Activated naive CD8-positive, alpha-beta T cell treated with anti-CD3 and anti-CD28 coated beads for 36 hours (primary cell): ENCODE measurements at places on chromosomes 13 and 19. TPM values are rescaled to one million over a fixed set of nuclear protein-coding genes. Genes with fewer than 3 reads are reported as not detected.

- no peak for DNase-seq
- H3K4me1 ChIP-seq: no peaks in the 10 kb centered on the region
- H3K27ac ChIP-seq: no peak overlapping the region
- H3K27me3 ChIP-seq: no peaks in the 10 kb centered on the region
- H3K36me3 ChIP-seq: no peaks in the 10 kb centered on the region
Observed at GRCh38 chr13:80704369-80704768, 363.4 kb upstream of the SPRY2 start.

DNA sequence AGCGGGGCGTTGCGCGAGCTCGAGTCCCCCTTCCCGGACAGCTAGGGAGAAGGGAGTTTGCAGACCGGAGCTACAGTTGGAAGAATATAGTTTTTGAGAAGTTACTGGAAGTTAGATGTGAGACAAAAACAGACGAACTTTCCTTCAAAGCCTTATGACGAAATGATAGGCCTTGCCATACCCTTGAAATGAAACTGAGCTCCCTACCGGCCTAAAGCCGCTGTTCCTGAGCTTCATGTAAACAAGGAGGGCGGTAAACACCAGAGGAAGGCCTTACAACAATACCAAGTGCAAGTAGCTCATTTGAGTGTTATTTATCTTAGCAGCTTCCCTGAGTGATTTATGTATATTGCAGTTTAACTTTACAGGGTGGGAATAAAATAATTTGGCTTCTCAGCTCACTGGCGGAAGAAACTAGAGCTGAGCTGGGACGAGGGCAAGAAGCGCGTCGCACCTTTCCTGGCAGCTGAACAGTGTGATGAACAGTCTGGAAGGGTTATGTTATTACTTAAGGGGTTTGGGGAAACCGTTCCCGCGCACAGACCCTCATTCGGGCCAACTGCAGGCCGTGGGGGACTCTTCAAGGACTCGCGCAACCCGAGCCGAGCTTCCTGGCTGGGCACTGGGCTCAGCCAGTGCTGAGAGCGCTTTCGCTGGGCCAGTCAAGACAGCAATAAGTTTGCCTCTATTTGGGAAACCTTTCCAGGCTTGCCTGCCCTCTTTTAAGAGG lies 111.2 kb downstream of the KCNRG start:
- H3K4me3 ChIP-seq: peak overlapping the region; percentile 78
- peaks cover 58% of the 10 kb centered on the region for H3K4me1 ChIP-seq
- H3K27me3 ChIP-seq: peaks cover 56% of the 10 kb centered on the region
- H3K36me3 ChIP-seq: peaks cover 13% of the 10 kb centered on the region

- no peak overlapping the region for H3K4me3 ChIP-seq
- no peak overlapping the region for H3K27ac ChIP-seq
- no peaks in the 10 kb centered on the region for H3K36me3 ChIP-seq
Observed at GRCh38 chr13:50292081-50292480, 276.8 kb downstream of the KCNRG start.

- H3K4me1 ChIP-seq: no peaks in the 10 kb centered on the region
- H3K4me3 ChIP-seq: no peak overlapping the region
- H3K36me3 ChIP-seq: no peaks in the 10 kb centered on the region
- peaks cover 19% of the 10 kb centered on the region for H3K27me3 ChIP-seq
- DNase-seq: peak; percentile 2
- H3K27ac ChIP-seq: no peak overlapping the region
Observed at GRCh38 chr19:14954071-14954655, 12.9 kb downstream of the OR7C2 start.

GRCh38 chr19:18419699-18420460 lies 682 bp downstream of the SSBP4 start:
- peaks cover 70% of the 10 kb centered on the region for H3K4me1 ChIP-seq
- peak overlapping the region; percentile 88 for H3K4me3 ChIP-seq

DNA sequence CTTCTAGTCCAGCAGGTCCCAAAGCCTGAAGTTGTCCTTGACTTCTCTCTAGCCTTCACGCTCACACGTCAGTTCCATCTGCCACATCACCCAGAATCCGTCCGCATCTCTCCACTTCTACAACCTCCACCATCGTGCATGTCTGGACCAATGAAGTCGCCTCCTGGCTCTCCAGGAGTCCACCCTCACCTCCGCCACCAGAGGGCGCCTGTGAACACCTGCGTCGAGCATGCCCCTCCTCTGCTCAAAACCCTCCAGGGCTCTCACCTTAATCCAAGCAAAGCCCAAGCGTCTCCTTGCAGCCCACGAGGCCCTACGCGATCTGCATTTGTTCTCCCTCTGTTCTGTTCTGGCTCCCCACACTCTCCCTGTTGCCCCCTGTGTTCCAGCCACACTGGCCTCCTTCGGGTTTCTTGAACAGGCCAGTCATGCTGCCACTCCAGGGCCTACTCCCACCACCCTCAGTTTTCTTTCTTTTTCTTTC lies 3.7 kb downstream of the USHBP1 start:
- peak; percentile 88 for DNase-seq
- no peak overlapping the region for H3K27ac ChIP-seq
- H3K27me3 ChIP-seq: no peaks in the 10 kb centered on the region
- H3K4me1 ChIP-seq: peaks cover 3% of the 10 kb centered on the region
- no peaks in the 10 kb centered on the region for H3K36me3 ChIP-seq
- H3K4me3 ChIP-seq: no peak overlapping the region

GRCh38 chr19:6425732-6426620 lies 1.4 kb upstream of the KHSRP start:
- no peak for DNase-seq
- H3K4me1 ChIP-seq: peaks cover 24% of the 10 kb centered on the region
- peak overlapping the region; percentile 72 for H3K4me3 ChIP-seq
- peaks cover 28% of the 10 kb centered on the region for H3K36me3 ChIP-seq
- H3K27me3 ChIP-seq: no peaks in the 10 kb centered on the region

GRCh38 chr19:49573425-49573824 lies 6.9 kb downstream of the NOSIP start:
- no peaks in the 10 kb centered on the region for H3K27me3 ChIP-seq
- no peak for DNase-seq
- no peak overlapping the region for H3K4me3 ChIP-seq
- H3K4me1 ChIP-seq: peaks cover 28% of the 10 kb centered on the region
- peaks cover 4% of the 10 kb centered on the region for H3K36me3 ChIP-seq
- no peak overlapping the region for H3K27ac ChIP-seq

- H3K36me3 ChIP-seq: no peaks in the 10 kb centered on the region
- peaks cover 51% of the 10 kb centered on the region for H3K27me3 ChIP-seq
- H3K4me3 ChIP-seq: peak overlapping the region; percentile 30
Observed at GRCh38 chr13:52738719-52739467, 727 bp downstream of the CNMD start.

DNA sequence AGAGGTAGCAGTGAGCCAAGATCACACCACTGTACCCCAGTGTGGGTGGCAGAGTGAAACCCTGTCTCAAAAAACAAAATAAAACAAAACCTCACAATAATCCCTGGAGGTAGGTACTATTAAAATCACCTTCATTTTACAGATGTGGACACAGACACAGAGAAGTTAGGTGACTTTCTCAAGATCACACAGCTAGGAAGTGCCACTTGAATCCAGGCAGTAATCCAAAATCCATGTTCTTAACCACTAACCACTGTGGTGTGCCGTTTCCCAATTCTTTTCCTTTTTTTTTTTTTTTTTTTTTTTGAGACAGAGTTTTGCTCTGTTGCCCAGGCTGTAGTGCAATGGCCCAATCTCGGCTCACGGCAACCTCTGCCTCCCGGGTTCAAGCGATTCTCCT lies 9.0 kb downstream of the PPP1R14A start:
- H3K27ac ChIP-seq: no peak overlapping the region
- no peak overlapping the region for H3K4me3 ChIP-seq
- no peaks in the 10 kb centered on the region for H3K36me3 ChIP-seq
- H3K4me1 ChIP-seq: peaks cover 2% of the 10 kb centered on the region
- H3K27me3 ChIP-seq: peaks cover 9% of the 10 kb centered on the region
- no peak for DNase-seq

DNA sequence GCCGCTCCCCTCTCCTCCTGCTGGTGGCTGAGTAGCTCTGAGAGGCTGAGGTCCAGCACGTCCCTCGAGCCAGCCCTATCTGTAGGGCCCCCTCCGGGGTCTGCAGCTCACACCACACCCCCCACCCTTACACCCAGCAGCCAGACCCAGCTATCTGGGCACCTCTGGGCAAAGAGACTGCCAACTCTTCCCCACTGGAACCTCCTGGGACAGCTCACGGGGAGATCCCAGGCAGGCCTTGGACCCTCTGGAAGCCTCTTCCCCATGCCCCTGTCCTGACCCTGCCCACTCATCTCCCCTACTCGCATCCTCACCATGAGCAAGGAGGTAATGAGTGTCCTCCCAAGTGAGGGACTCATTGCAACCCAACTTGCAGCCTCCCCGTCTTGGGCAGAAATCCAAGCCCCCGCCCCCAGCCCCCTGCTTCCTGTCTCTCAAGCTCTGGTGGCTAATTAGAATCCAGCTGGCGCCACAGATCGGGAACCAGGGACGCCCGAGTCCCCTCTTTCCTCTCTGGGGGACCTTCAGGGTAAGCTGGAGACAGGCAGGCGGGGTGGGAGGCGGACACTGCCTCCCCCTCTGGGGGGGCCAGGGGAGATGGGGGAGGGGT lies 22.1 kb downstream of the ADGRL1 start:
- H3K4me1 ChIP-seq: no peaks in the 10 kb centered on the region
- H3K27ac ChIP-seq: no peak overlapping the region
- DNase-seq: no peak
- H3K27me3 ChIP-seq: no peaks in the 10 kb centered on the region

GRCh38 chr19:18789422-18789869 lies 1.7 kb downstream of the COMP start:
- H3K27me3 ChIP-seq: peaks cover 91% of the 10 kb centered on the region
- peaks cover 27% of the 10 kb centered on the region for H3K4me1 ChIP-seq
- DNase-seq: no peak
- H3K36me3 ChIP-seq: no peaks in the 10 kb centered on the region
- H3K4me3 ChIP-seq: peak overlapping the region; percentile 26

- H3K27me3 ChIP-seq: no peaks in the 10 kb centered on the region
- H3K36me3 ChIP-seq: no peaks in the 10 kb centered on the region
- no peaks in the 10 kb centered on the region for H3K4me1 ChIP-seq
Observed at GRCh38 chr13:84954636-84955035, 844.6 kb downstream of the SLITRK6 start.

DNA sequence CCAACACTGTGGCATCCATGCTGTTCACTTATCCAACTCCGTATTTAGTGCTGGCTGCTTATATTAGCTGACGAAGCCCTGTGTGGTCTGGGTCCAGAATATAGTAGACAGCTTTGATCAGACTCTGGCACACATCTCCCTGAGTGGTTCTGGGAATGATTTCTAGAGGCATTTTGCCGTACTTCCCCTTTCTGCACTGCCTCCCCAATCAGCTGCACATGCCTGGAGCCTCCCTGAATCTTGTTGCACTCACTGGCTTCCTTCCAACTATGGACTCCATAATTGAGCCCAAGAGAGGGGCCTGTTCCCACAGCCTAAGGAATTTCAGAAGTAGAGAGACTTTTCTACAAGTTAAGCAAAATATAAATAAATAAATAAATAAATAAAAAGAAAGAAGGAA lies 30.4 kb upstream of the PCDH8 start:
- no peak overlapping the region for H3K27ac ChIP-seq
- H3K4me3 ChIP-seq: no peak overlapping the region

GRCh38 chr13:73967397-73968165 lies 166.6 kb downstream of the KLF12 start:
- H3K27me3 ChIP-seq: no peaks in the 10 kb centered on the region
- no peak overlapping the region for H3K4me3 ChIP-seq
- no peak for DNase-seq
- peaks cover 18% of the 10 kb centered on the region for H3K36me3 ChIP-seq

- no peak for DNase-seq
- H3K27me3 ChIP-seq: no peaks in the 10 kb centered on the region
- no peak overlapping the region for H3K4me3 ChIP-seq
- H3K4me1 ChIP-seq: peaks cover 18% of the 10 kb centered on the region
- H3K36me3 ChIP-seq: peaks cover 15% of the 10 kb centered on the region
Observed at GRCh38 chr13:49539746-49540145, 44.0 kb downstream of the PHF11 start.

DNA sequence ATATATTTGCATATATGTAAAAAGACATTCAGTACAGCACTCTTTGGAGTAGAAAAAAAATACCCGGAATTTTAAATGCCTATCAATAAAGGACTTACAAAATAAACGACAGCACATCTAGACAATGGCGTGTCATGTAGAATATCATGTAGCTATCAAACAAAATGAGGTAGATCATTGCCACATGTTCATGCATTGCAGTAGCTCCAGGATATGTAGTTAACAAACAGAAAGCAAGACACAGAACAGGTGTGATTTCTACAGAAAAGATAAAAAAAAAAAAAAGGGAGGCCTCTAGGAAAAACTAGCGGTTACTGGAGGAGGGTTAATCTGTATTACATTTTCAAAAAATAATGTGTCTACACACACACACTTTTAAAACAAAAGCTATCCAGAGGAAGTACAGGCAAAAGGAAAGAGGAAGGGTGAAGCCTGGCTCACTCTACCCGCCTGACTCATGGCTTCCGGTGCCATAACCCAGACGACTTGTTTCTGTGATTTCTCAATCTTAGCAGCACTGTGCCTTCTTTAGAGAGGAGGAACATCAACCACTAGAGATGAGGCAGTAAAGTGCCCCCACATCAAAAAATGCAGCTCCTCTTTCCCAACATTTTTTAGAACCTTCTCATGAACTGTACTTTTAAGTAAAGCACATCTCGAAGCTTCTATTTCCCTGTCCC lies 6.9 kb downstream of the KCTD12 start:
- H3K27me3 ChIP-seq: no peaks in the 10 kb centered on the region
- DNase-seq: peak; percentile 59
- H3K4me1 ChIP-seq: peaks cover 35% of the 10 kb centered on the region
- H3K27ac ChIP-seq: peak overlapping the region; percentile 86

DNA sequence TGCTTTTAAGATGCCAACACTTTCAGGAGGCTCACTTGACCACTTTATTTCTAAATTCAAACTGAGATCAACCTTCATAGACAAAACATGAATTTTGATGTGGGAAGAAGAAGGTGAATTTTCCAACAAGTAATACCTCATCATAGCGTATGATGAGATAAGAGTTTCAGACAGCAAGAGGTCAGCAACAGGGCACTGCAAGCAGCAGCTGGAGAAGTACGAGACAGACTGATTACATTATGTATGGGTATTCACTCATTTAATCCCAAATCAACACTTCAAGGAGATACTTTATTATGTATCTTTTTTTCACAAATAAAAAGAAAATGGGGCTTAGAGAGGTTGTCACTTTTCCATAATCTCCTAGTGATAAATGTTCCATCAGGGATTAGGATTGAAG lies 389.8 kb downstream of the TBC1D4 start:
- no peak overlapping the region for H3K4me3 ChIP-seq
- no peak for DNase-seq
- H3K36me3 ChIP-seq: no peaks in the 10 kb centered on the region
- H3K4me1 ChIP-seq: peaks cover 8% of the 10 kb centered on the region
- peaks cover 10% of the 10 kb centered on the region for H3K27me3 ChIP-seq

DNA sequence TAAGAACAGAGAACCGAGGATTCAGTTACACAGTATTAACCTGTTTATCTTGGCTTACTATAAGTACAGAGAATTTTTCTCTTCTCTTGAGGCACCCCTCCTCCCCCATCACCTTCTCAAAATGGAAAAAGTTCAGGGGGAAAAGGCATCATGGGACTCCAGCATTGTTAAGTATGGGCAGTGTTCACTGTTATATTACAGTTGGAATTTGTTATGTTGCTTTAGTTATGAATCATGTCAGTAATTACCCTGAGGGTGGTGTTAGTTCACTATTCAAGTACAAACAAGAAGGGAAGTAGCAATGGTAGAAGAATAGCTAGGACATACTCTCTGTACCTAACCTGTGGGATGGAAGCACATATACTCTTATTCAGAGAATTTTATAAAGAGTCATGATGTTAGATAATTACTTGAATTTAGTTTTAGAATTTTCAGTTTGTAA lies 12.0 kb downstream of the LPAR6 start:
- no peaks in the 10 kb centered on the region for H3K27me3 ChIP-seq
- H3K27ac ChIP-seq: peak overlapping the region; percentile 57
- H3K4me3 ChIP-seq: no peak overlapping the region
- no peak for DNase-seq
- peaks cover 18% of the 10 kb centered on the region for H3K36me3 ChIP-seq

Gene ZNF540
- total RNA-seq: 0.72 TPM

Gene SLC25A41
- total RNA-seq: 0.52 TPM

Gene PRTN3
- total RNA-seq: not detected

Gene PGLYRP2
- total RNA-seq: not detected
